SK-MEL-5 (cell line): ENCODE measurements at places on chromosomes 2 and 18.

DNA sequence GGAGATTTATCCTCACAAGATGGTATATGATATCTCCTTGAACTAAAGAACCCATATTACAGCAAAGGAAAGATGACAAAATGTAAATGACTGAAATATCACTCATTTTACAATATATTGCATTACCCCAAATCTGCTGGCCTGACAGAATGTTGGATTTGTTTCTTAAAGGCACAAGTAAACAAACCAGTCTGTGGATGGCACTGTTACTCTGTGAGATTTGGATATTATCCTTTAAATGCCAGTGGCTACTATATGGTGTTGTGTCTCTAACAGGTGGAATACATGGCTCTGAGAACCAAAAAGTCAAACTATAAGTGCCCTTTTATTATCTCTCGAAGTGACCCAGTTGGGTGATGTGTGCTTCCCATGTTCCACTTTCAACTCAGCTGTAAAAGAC, 125.7 kb downstream of the PDE1A start:
- no peak for DNase-seq

- DNase-seq = no peak
These were observed 2.6 kb downstream of the HS6ST1 start for GRCh38 chr2:128315829-128316776.

DNA sequence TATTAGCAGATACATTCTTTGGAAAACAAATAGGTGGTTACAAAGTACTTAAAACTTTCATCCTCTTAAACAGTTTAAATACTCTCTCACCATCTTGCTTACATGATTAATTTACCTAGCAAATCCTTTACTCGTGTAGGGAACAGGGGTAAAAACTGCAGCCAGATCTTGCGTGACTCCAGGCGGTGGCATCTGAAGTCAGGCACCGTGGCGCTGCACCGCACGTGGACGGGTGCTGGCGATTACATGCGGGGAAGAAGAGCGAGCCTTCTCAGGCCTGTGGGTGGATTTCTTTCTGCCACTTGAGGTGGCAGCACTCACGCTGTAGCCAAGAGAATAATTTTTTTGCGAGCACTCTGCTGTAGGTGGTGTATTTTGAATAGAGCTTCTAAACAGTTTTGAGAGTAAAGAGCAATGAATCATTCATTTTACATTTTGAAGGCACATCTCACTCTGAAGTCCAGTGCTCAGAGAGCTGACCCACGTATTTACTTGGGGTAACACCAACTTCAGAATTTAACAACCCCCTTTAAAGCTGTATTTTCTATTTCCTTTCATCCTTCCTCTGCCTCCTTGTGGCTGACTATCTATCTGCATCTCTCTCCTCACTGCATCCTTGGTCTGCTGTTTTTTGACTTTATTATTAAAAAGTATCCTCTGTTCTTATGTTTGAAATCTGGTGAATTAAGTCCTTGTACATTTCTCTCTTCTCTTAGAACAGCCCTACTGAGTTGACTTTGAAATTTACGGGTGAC, 68.9 kb downstream of the EPAS1 start:
- DNase-seq = no peak

- no peak for DNase-seq
These were observed 280.8 kb downstream of the SETBP1 start for GRCh38 chr18:44961288-44961995.

- DNase-seq = no peak
These were observed 66.8 kb downstream of the POLE4 start for GRCh38 chr2:75025216-75025615.

DNA sequence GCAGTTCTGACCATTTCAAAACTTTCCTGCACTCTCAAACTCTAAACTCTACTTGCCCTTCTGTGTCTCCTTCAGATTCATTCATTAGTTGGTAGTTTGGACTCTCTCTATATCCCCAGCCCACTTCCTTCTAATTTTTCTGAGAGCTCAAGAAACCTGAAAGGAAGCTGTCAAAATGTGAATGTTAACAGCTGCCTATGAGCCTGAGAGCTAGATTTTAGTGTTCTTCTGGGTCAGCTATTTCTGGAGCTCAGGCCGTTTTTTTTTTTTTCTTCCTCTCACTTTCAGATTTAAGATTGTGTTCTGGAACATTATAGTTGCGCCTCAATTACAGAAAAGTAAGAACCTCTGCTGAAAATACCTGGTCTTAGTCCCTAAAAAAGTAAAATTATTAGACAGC, 73.1 kb downstream of the RTN4 start:
- no peak for DNase-seq

- no peak for DNase-seq
These were observed 51.8 kb downstream of the PKDCC start for GRCh38 chr2:42099438-42100173.

GRCh38 chr18:10771053-10771709, 245.4 kb downstream of the NAPG start:
- no peak for DNase-seq

DNA sequence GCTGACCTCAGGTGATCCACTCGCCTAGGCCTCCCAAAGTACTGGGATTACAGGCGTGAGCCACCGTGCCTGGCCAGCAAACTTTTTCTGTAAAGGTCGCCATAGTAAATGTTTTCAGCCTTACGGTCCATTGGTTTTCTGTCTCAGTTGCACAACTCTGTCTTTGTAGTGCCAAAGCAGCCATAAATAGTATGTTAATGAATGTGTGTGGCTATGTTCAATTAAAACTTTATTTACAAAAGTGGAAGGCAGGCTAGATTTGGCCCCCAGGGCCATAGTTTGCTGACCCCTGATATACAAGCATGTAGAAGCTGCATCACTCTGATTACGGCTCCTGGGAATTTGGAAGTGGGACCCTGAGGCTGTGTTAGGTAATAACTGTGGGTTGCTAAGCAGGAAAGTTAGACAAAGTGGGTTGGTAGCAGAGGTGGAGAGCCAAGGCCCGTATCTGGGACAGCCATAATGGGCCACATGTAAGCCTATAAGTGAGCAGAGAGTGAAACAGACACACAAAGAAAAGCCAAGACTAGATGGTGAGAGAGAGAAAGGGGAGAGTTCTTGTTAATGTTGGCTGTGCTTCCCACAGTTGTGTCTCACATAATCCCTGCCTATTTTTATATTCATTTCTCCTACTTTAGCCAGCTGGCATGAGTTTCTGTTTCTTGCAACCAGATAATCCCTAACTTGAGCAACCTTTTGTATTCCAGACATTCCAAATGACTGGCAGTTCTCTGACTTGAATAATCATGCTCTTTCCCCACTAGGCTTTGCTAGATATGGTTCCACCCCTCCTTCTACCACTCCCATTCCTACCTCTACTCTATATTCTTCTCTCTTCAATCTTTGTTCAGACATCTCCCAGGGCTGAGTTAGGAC, 223.3 kb upstream of the STON1 start:
- no peak for DNase-seq

DNA sequence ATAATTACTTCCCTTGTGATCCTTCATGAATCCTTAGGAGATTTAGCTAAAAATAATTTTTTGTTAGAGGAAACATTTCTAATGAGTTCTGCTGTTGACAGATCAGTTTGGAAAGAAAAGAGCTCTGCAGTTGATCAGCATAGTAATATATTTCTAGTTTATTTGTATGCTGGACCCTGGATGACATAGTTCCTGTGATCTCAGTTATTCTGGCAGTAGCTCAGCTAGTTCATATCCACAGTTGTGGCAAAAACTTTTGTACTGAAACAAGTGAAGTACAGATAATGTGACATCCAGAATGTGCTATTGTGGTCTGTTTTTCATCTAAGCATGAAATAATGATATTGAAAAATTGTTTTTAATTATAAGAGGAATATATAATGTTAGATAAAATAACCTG, 33.7 kb downstream of the ABI2 start:
- DNase-seq = no peak

DNA sequence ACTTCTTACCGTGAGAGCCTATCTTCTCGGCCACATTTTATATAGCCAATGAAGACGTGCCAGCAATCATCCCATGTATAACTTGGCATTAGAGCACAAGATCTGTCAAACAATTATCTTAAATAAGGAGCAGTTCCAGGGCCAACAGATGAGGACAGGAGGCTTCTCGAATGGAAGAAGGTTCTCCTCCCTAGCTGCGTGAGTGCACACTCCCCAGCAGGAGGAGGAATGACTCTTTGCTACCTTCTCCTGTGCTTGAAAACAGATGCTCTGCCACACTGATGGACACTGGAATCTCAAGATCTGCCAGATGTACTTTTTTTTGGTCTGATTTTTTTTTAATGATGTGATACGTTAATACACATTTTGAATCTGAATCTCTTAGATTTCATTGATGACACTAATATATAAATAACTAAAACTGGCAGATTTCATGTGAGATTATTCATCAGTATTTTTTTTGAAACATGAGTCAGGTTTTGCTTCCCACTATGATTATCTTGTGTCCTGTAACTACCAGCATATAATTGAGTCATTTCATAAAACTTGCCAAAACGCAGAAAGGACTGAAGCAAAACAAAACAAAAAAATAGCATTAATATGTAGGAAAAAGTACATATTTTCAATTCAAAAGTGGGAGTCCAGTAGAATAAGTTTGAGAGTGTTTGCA, 626 bp upstream of the VIT start:
- peak; percentile 50 for DNase-seq

DNA sequence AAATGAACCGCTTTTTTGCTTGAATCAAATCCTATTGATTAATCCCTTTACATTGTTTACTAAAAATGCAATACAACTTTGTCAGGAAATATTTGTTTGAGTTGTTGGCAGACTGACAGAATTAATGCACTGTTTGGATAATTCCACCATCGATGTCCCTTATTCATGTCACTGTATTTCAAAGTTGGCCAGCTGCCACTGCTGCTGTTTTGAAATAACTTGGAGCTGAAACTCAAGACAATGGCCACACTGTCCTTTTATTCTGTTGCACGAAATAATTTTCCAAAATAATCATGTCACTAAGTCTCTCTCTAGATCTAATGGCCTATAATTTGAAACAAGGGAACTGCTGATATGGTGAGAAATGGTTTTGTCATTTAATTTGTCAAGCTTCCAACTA, 55.2 kb upstream of the PAX3 start:
- peak; percentile 6 for DNase-seq

DNA sequence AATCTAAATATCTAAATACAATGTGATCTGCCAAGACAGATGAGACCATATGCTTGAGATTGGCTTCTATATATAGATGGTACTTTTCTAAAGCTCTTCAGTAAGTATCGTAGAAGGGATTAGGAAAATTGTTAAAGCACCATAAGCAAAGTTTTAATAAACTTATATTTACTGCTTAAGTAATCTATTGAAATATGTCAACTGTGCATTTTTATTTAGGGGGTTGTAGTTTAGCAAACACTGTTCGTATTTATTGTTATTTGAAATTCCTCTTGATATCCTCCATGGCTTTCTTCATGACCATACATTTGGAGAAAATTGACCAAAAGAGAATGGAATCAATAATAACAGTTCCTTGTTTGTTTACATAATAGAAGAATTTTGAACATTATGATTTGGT, 102.7 kb downstream of the MIB1 start:
- DNase-seq = no peak

DNA sequence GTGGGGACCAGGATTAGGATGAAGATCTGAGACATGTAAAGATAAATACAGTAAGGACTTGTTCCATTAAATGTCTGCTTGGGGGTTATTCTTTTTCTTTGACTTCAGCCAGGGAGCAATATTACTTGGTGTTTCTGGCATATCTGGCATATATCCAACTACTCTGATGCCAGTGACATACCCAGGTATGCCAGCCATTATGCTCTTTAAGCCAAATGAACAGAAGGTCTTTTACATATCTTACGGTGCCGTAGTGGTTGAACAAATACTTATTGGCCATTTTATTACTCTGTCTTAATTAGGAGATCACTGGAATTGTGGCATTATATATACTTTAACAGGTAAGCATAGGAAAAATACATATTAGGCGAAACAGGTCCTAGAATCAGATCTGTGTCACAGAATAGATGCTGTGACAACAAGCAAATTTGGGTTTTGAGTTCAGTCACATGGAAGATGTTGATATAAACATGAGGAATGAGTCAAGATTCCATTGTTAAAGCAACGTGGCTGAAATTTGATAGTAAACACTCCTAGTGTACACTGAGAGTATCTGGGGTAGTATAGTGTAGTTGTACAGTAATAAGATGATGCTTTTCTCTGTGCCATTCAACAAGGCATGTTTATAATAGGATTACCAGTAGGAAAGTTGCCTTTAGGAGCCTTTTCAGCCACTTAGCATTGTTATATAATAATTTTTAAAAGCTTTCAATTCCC, 62.6 kb downstream of the KCTD18 start:
- no peak for DNase-seq

- DNase-seq = peak; percentile 57
These were observed 179.5 kb downstream of the EIPR1 start for GRCh38 chr2:3198119-3198518.

- no peak for DNase-seq
These were observed 24.0 kb downstream of the LRRTM1 start for GRCh38 chr2:80280598-80280997.

GRCh38 chr2:238644095-238645081, 203.5 kb upstream of the TWIST2 start:
- DNase-seq = peak; percentile 56

GRCh38 chr2:98771721-98772524, 41.0 kb upstream of the MGAT4A start:
- no peak for DNase-seq

GRCh38 chr2:218982586-218983262, 2.3 kb downstream of the FEV start:
- no peak for DNase-seq

DNA sequence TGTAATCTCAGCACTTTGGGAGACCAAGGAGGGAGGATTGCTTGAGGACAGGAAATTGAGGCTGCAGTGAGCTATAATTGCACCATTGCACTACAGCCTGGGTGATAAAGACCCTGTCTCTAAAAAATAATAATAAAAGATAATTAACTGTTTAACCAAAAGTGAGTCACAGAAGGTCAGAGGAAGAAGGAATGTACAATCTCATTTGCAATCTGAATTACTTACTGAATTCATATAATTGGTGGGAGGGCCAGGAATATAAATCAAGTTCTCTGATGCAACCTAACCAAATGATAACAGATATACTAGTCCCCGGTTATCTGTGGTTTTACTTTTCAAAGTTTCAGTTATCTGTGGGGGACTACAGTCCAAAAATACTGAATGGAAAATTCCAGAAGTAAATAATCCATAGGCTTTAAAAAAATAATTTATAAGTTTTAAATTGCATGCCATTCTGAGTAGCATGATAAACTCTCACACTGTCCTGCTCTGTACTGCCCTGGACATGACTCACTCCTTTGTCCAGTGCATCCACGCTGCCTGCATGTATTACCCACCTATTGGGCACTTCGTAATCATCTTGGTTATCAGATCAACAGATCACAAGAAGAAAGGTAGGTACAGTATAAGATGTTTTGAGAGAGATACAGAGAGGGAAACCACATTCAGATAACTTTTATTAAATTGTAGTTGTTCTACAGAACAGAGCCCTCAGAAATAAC, 12.8 kb upstream of the MATN3 start:
- no peak for DNase-seq

GRCh38 chr2:29317077-29317517, 201.9 kb downstream of the CLIP4 start:
- peak; percentile 15 for DNase-seq

GRCh38 chr2:237797253-237797652, 1.3 kb upstream of the RBM44 start:
- DNase-seq = no peak

- no peak for DNase-seq
These were observed 129.9 kb upstream of the ITGA6 start for GRCh38 chr2:172297531-172297930.

GRCh38 chr2:176178757-176179295, 9.6 kb upstream of the HOXD1 start:
- DNase-seq = no peak

GRCh38 chr2:77778917-77779316, 256.7 kb upstream of the LRRTM4 start:
- no peak for DNase-seq
